ENCODE measurements at places on chromosomes 12 and 14.

DNA sequence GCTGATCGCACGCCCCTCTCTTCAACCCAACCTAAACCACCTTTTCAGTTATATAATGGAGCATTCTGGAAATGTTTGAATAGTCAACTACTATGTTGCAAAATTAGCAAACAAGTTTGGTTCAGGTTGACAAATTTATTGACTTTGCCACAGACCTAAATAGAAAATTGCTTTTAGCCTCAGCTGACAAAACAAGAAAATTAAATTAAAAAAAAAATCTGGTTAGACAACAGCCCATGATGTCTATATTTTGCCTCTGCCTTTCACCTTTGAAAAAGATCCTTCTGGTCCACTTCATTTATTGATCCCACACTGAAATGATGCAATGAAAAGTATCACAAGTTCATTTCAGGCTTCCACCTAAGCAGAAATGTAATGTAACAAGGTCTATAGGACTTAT, 17.5 kb downstream of the SLC38A4 start:
- DNase-seq: no peak

GRCh38 chr14:82565825-82566224, 1032.2 kb upstream of the SEL1L start:
- no peak for DNase-seq

GRCh38 chr12:104514092-104514810, 57.5 kb downstream of the CHST11 start:
- DNase-seq: no peak

DNA sequence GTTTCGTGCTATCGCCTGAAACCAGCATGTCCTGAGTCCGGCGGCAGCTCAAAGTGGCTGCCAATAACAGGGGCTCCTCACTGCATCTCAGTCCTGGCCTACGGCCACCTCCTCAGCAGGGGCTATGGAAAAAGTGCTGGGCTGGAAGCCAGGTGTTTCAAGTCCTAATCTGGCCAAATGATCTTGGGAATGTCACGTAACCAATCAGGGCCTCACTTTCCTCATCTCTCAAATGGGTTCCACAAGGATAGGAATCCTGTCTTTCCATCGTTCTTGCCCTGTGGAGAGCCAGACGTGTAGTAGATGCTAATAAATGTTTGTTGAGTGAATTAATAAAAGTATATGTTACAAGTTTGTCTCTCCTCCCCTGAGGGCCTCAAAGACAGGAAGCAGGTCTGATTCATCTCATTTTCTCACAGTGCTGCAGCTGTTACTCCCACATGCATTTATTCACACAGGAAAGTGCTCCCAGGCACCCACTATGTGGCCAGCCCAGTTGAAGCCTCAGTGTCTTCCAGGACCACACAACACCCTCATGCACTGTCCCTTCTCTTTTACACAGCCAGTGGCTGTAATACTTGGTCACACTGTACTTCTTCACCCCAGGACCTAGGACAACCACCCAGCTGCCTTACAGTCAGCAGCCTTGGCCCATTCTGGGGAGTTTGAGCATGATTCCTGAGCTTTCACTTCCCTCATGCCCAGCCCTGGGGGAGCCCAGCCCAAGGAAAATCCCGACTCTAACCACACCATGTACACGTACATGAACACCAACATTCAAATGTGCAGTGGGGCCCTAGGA, 5.0 kb downstream of the CMKLR1 start:
- DNase-seq: no peak

DNA sequence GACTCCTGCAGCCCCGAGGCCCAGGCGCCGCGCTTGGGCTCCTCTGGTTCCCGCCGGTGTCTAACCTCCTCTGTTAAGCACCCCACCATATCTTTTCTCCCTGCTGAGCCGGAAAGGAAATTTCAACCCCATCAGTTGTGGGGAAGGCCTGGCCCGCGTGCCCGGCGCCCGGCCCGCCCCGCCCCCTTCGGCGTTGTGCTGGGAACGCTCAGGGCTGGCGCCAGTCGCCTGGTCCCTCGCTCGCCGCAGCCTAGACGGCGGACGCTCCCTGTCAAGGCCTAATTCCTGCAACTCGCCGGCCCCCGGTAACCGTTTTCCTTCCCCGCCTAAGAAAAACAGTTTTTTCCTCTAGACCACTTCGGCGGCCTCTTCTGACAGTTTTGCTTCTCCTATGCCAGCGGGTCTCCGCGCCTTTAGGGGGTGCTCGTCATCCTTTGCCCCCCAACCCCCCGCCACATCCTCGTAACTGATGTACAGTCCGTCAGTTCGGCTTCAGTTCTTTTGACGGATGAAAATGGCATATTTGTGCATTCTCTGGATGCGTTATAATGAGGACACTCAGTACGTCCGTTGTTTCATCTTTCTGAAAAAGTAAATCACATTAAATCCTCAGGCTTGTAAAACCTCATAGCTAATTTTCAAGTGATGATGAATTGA, 506 bp upstream of the NAP1L1 start:
- no peak for DNase-seq

DNA sequence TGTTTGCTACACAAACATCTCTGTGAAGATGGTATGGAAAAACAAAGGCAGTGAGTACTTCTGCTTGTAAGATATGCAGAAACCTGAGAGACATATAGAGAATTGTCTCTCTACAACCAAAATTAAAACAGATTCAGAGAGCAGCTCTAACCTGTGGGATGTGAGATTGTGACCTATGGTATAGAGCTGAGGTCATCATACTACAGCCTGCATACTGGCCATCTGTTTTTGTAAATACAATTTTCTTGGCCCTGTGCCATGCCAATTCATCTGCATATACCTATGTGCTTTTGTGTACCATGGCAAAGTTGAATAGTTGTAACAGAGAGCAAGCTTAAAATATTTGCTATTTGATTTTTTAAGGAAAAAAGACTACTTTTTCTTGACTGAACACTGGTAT, 99.6 kb downstream of the LMO3 start:
- DNase-seq: no peak
